ENCODE measurements at places on chromosomes 3 and 15.

- DNase-seq, result no peak
These were observed 152.9 kb downstream of the PTPRG start for GRCh38 chr3:61714225-61714624.

GRCh38 chr15:52745326-52746161 lies 44.6 kb downstream of the ONECUT1 start:
- DNase-seq, result no peak

DNA sequence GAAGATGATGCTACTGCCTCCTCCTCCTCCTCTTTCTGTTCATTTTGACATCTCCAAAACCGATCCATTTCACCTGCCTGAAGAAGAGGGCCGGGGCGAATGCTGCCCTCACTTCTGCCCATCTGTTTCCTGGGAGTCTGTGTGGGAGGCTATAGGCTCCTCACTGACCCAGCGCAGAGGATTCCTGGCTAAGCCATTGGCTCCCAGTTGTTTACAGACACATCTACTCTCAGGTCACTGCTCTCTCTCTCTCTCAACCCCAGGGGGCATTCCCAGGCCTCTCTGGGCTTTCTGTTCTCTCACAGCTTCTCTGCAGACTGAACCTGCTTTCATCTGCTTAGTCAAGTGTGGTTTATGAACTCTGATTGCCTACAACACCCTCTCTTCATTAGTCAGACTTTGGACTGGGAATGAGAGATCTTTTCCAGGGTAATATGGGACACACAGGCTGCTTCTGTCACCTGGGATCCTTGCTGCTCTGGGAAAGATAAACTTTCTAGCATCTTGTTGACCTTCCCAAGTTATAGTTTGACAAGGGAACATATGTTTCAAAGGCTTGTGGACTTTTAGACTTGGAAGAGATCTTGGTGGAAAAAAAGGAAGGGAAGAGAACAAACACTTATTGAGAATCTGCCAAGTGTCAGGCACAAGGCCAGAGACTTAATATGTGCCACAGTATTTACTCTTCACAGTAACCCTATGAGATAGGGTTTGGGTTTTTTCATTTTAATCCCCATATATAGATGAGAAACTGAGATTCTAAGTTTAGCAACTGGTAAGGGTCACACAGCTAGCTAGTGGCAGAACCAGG lies 30.2 kb upstream of the USP3 start:
- DNase-seq, result no peak

DNA sequence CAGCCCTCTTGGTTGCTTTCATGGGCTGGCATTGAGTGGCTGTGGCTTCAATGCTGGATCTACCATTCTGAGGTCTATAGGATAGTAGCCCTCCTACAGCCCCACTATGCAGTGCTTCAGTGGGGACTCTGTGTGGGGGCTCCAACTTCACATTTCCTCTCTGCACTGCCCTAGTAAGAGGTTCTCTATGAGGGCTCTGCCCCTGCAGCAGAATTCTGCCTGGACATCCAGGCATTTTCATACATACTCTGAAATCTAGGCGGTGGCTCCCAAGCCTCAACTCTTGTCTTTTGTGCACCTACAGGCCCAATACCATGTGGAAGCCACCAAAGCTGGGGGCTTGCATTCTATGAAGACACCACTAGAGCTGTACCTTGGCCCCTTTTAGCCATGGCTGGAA lies 195.8 kb downstream of the IGSF11 start:
- DNase-seq, result no peak

- no peak for DNase-seq
These were observed 102.4 kb upstream of the HACD2 start for GRCh38 chr3:123687286-123687685.

DNA sequence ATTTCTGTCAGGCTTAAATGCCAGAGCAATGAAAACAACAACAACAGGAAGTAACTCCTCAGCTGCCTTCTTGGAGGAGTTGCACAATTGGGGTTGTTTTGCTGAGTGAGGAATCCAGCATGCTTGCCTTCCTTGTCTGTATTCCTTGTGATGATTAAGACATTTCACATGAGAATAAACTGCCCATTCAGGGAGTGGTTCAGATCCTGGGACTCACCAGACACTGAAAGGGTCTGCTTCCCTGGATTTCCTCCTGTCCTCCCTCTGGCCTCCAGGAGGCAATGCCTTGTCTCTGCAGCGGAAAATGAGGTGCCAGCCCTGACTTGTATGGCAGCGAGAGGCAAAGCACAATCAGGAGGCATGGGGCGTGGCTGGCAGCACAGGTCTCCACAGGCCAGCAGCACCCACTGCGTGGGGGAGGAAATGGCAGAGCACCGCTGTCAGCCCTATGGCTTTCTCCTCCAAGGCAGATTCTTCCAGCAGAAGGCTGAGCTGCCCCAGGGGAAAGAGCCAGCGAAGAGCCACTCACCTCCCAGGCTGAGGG lies 41.5 kb downstream of the RBP2 start:
- DNase-seq, result no peak

GRCh38 chr3:142976621-142977398 lies 13.3 kb upstream of the PAQR9 start:
- DNase-seq, result no peak

DNA sequence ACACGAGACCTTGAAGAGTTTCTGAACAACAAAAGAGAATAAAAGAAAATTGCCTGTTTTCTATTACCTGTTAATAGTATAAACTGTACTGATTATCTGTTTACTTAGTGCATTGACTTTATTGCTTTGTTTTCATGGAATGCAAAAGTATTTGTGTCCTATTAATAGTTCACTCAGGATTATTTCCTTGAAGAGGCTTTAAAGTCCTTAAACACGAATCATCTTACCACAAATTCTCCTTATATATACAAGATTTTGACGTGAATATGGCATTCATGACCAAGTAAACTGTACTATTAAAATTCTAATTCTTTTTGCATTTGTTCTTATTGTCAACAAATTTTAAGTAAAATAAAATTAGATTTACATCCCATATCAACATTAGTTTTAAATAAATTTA lies 513.0 kb downstream of the NTRK3 start:
- no peak for DNase-seq

DNA sequence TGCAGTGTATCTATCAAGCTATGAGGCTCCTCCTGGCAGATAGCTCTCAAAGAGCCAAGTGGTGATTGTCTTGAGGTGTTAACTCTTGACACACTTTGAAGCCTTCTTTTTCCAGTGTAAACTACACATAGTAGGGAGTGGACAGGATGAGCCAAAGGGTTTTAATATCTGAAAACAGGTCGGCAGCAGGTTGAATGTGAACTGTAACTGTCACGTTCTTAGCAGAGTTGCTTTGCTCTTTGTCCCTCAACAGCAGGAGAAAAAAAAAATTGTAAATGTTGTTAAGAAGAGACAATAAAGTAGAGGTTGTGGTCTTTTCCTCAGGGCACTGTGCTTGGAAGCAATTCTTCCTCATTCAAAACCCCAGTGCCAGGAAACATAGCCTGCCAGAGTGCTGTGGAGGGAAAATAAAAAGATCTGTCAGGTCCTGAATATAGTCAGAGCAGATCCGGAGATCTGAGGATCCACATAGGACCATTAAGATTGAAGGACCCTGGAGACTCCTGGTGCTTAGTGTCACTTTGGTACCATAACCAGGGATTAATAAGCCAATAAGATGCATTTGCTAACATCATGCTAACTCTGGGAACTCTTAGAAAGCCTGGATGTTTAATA lies 229.7 kb downstream of the NAALADL2 start:
- DNase-seq, result no peak

DNA sequence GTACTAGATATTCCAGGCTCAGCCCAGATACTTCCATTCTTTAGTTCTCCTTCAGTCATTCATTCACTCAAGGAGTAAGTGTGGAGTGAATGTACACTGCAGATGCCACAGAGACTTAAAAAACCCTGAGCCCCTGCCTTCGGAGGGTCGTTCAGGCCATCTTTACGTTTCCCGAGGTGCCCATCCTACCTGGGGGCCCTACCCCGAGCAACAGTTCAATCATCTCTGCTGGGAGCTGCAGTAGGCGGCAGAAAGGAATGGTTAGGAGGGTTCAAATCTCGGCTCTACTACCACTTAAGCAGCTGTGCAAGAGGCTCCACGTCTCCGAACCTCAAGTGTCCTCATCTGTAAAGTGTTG lies 613 bp downstream of the SEC13 start:
- DNase-seq, result no peak

- DNase-seq, result no peak
These were observed 344.2 kb upstream of the MCTP2 start for GRCh38 chr15:93887151-93887550.

GRCh38 chr3:85725809-85726208 lies 767.0 kb downstream of the CADM2 start:
- DNase-seq, result no peak

GRCh38 chr3:15042936-15043335 lies 22.2 kb downstream of the MRPS25 start:
- no peak for DNase-seq

- DNase-seq, result no peak
These were observed 85.1 kb downstream of the ANP32A start for GRCh38 chr15:68735610-68736009.

- DNase-seq, result peak; percentile 26
These were observed 9.4 kb upstream of the SMCO1 start for GRCh38 chr3:196524527-196524926.
